ENCODE measurements at places on chromosomes 6 and 20.

- DNase-seq: no peak
Observed at GRCh38 chr6:138162111-138162954, 594 bp downstream of the ARFGEF3 start.

DNA sequence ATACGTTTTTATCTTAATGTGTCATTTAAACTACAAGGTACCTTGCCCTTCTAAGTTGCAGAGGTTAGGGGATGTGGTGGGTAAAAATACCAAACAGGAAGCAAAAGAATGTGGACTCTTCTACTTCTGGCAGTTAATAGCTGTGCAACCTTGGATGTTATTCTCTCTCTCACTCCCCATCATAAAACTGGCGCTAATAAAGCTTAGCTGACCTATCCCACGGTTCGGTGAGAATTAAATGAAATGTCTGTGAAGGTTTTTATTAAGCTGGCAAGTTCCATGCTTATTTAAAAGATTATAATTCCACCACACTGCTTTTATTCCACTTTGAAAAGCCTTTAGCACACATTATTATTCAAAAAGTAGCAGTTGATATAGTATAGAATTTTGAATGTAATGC lies 127.8 kb upstream of the SLC22A23 start:
- no peak for DNase-seq

GRCh38 chr6:19719691-19720128 lies 117.5 kb upstream of the ID4 start:
- DNase-seq: no peak

- DNase-seq: no peak
Observed at GRCh38 chr20:24935140-24935539, 13.9 kb upstream of the CST7 start.

GRCh38 chr6:167161851-167162467 lies 4.2 kb upstream of the GPR31 start:
- DNase-seq: no peak

DNA sequence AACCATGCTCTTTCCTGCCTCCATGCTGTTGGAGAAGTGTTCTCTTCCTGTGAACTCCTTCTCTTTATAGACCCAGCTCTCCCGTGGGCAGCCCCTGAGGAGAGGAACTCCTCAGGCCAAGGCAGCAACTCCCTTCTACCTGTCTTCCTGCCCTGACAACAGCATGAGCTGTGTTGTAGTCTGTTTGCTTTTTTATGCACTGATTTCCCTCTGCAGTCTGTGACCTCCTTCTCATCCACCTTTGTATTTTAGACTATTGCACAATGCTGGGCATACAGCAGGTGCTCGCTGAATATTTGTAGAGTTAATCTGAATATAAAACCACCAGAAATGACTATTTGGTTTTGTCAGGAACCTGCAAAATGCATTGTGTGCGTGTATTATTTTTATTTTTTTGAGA lies 152.2 kb upstream of the CHD6 start:
- DNase-seq: no peak

DNA sequence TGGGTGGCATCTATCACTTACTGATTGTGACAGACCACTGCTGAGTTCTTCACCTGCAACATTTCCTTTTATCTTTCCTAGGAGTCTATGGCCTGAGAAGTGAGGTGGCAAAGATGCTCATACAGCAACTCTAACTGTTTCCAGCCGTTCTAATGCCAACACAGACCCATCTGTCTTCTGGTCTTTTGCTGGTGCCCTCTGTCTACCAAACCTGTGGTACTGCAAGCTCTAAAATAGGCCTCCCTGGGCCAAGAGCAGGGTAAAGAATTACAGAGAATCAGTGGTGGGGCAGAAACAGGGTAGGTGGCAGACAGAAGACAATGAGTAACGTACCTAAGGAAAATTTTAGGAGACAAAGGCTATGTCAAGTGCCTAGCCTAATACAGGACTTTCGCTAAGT lies 611.0 kb upstream of the FLRT3 start:
- DNase-seq: no peak

DNA sequence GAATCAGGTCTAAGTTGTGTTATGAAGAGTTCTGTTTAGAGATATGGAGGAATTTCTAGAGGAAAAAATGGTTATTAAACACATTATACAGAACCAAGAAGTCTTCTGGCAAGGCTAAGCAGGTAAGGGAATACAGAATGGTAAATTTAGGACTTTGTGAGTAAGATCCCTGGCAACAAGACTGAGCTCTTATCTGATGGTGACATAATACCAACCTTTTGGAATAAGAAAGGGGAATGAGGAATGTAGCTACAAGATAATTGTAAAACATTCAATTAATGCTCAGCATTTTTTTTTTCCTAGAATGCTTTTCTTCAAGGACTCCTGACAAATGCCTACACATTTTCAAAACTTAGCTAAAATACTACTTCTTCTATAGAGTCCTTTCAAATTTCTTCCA lies 51.8 kb downstream of the CYB5R4 start:
- no peak for DNase-seq

DNA sequence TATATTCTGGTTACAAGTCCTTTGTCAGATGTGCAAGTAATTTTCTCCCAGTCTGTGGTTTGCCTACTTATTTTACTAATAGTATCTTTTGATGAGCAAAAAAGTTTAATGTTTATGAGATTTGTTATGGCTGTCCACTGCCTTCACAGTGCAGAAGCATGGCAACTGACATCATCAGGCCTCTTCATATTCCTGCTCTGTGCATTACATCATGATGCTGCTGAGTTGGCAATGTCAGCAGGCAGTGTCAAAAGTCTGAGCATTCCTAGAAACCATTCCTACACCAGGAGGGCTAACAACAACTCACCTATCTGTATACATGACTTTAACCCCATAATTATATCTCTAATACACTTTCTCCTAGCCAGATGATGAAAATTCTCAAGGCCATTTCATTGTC lies 10.8 kb upstream of the OR2B2 start:
- no peak for DNase-seq

- DNase-seq: no peak
Observed at GRCh38 chr6:126524811-126525326, 185.0 kb downstream of the CENPW start.

GRCh38 chr6:29941471-29941870 lies 861 bp upstream of the HLA-A start:
- DNase-seq: no peak

Data from COR-L47 (cell line).